ENCODE measurements at places on chromosomes 11 and 22.

- DNase-seq = no peak
Measured at GRCh38 chr11:33086017-33086416, 46.6 kb downstream of the TCP11L1 start.

DNA sequence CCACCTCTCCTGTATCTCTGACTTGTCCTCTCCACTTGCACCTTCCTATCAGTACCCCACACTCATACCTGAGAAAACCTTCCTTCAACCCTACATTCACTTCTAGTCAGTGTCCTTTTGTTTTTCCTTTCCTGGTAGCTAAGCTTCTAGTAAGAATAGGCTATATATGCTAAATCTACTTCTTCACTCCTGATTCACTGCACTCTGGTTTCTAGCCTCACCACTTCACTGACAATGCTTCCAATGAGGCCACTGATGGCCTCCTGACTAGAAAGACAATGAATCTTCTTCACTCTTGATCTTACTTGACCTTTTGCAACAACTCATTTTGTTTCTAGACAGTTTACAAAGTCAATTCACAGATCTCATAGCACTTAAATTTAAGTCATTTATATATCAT is 52.0 kb downstream of the RELT start:
- no peak for DNase-seq

- DNase-seq = no peak
Measured at GRCh38 chr11:59172345-59173079, 580 bp downstream of the DTX4 start.

GRCh38 chr11:115311949-115312348 is 192.3 kb downstream of the CADM1 start:
- no peak for DNase-seq

DNA sequence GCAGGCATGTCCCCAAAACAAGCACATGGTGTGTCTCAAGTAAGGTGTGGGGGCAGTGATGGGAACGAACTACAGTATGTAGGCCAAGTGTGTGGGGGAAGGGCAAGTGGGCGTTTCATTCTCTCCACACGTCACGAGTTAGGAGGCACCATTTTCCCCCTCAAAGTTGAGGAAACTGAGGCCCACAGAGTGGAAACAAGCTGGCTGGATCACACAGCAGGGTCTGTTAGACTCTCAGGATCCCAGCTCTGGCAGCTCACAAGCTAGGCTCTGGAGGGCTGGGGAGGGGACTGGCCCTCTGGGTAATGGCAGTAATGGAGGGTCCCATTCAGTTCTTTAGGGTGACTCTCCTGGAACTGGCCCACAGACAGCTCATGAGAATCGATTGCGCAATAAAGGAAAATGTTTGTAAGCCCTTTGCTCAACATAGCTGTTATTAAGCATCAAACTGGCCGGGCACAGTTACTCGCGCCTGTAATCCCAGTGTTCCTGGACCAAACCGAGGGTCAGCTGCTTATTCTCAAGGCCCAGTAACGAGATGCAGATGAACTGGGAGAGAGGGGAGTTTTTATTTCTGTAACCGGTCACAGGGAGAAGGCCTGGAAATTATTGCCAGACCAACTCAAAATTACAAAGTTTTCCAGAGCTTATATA is 24.1 kb upstream of the TUB start:
- DNase-seq = peak; percentile 46

DNA sequence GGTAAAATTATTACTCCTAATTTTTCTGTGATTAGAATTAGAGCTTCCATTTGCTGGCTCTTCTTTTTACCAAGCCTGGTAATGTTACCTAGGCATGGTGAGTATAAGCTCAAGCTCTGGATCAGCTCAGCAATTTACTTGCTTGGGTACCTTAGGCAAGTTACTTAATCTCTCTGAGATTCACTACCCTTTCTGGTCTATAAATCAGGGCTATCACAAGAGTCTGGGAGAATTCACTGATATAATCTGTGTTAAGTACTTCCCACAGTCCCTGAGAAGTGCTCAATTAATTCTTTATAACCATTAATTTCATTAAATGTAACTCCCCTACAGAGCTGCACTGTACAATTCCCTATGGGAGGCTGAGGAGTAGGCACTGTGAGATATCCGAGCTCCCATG is 44.2 kb downstream of the TMEM123 start:
- DNase-seq = no peak

GRCh38 chr11:84795698-84796097 is 831.4 kb downstream of the DLG2 start:
- no peak for DNase-seq

DNA sequence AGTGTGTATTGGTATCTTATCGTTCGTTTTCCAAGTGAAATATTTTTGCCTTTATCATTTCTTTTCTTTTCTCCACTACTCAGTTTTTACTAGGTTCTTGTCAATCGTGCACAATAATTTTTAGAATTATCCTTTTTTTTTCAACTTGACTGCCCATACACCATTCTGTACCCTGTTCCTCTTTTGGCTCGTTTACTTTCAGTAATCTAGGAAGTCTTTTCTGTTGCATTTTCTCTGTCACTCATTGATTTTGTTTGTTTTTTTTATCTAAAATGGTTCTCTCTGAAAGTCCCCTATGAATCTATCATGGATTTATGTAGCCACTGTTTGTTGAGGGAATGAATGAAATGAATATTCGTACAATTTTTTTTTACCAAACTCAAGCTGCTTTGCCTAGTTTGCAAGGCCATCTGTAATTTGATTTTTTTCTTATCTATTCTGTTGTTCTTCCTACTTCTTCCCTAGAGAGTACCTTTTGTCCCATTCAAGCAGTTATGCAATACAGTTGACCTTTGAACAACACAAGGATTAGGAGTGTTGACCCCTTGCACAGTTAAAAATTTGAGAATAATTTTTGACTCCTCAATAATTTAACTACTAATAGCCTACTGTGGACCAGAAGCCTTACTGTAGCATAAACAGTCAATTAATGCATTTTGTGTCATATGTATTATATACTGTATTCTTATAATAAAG is 166.3 kb downstream of the TMEM135 start:
- DNase-seq = no peak
